ENCODE measurements at places on chromosomes 16 and 17.

- DNase-seq: no peak
Measured at GRCh38 chr17:38663125-38663751, 11.5 kb downstream of the EPOP start.

- no peak for DNase-seq
Measured at GRCh38 chr16:61792194-61792909, 243.9 kb downstream of the CDH8 start.

DNA sequence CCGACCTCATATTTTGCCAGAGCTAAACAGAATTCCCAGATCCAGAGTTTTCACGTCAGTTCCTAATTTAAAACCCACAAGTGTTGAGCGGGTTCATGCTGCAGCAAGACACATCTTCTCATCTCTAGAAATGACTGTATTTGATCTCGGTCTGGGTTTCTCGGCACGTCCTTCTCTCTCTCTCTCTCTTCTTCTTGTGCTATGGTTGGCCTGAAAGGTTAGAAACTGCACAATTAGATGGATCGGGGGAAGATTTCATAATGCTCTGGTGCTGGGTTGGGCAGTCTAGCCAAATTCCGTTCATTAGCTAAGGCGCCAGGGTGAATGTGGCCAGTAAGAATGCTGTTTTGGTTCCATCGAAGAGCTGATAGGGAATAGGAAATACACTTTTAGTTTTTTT is 158.9 kb upstream of the NOG start:
- no peak for DNase-seq

DNA sequence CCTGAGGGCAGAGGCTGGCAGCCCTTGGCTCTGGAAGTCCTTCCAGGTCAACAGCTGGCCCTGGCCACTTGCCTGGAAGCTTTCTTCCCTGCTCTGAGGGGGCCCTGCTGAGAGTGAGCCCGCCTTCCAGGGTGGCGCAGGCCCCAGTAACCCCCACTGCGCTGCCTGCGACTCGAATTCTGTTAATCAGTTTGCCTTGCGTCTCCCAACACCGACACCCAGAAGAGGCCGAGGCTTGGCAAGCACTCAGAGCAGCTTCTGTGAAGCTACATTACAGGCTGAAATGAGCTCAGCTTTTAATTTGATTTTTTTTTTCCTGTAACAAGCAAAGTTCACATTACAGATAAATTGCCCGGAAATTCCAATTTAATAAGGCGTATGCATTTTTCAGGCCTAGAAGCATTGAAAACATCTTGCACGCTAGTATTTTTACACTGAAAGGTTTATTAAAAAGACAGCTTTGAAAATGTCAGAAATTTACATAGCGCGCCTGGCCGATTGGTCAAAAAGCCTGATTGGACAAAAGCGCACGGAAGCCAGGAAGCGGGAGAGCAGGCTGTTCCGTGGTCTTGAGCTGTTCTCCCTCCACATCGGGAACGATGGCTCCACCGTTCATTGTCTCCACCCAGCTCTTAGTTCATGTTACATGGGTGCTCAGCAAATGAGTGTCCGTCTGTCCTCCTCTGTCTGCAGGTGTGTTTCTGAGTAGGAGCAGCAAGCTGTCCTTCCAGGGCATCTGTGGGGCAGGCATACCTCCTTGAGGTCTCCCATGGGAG is 65.5 kb upstream of the HSBP1 start:
- no peak for DNase-seq

GRCh38 chr17:76757256-76757655 is 19.3 kb downstream of the MFSD11 start:
- DNase-seq: no peak

DNA sequence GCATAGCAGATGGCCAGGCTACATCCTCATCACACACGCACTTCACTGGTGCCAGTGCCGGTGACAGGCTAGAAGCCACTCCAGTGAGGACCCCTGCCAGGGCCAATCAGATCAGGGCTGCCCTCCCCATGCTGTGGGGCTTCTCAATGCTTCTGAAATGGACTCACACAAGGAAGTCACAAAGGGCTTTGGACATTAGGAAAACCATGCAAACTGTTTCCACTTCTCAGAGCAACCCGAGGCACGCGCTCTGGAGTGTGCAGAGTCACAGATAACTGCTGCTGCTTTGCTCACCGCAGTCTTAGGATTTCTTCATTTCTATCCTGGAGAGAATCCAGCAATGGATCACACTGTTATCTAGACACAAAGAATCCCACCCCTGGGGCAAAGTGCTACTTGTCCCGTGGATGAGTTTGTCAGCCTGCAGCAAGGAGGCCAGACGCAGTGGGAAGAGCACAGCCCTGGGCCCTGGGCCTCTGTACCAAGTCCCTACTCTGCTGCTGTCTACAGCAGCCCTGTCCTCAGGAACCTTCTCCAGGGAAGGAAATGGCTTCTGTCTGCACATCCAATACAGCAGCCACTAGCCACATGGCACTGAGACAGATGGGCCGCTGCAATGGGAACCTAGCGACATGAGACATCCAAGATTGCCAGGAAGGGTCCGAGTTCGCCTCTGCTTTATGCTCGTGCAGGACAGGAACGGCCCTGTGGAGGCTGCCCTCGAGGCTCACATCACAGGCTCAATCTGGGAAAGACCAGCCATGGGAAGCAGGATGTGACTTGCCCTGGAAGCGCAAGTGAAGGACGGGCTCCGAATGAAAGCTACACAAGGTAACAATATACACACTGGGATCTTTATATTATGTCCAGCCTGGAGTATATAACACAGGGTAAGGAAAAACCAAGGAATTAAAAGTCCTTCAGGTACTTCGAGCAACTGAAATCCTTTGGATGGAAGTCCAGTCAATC is 169.3 kb downstream of the ZFHX3 start:
- no peak for DNase-seq

DNA sequence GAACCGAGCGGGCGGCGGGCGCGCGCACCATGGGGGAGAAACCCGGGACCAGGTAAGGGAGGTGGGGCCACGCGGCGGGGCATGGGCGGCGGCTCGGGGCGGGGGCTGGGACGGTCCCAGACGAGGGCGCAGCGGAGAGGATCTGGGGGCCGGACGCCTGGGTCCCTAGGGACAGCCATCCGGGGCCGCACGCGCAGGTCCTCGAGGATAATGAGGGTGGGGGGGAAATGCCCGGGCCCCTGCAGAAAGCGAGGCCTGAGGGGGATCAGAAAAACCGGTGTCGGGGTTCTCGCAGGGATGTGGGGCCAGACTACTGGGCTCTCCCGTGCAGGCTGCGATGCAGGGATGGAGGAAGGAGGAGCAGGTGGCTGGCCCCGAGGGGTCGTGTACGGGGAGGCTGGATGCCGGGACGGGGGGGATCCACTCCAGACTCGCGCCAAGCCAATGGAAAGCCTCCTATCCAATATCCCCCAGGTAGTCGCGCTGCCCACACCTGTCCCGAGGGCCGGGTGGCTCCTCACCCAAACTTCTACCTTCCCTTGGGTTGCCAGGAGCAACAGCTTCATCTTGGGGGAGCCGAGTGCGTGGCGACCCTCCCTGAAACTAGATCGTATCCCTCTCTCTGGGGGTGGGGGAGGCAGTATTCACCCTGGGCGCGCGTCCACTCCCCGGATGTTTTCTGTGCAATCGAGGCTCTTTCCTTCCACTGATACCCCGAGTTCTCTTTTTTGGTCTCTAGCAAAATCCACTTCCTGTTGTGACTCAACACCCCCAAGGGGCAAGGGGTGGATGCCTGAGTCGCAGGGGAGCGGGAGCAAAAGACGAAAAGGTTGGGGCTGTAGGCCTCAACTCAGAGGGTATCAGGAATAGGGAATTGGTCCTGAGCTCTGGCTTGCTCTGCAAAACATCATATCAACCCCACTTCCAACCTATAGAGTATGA is 532 bp downstream of the ARRB2 start:
- no peak for DNase-seq

GRCh38 chr16:77760800-77761199 is 27.6 kb upstream of the VAT1L start:
- no peak for DNase-seq

DNA sequence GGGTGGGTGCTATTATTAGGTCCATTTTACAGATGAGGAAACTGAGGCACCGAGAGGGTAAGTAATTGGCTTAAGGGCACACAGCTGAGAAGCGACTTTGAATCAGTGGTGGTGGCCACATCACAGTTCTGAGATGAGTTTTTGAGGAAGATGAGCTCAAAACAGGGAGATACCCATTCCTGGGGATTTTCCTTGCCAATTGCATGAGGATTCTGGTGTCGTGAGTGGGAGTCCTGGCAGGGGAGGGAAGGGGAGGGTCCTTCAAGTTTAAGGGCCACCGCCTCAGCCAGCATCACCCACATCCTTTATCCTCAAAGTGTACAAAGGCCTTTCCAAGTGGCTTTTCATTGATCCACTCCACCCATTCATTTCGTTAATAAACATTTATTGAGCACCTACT is 45.3 kb downstream of the IL21R start:
- DNase-seq: no peak

DNA sequence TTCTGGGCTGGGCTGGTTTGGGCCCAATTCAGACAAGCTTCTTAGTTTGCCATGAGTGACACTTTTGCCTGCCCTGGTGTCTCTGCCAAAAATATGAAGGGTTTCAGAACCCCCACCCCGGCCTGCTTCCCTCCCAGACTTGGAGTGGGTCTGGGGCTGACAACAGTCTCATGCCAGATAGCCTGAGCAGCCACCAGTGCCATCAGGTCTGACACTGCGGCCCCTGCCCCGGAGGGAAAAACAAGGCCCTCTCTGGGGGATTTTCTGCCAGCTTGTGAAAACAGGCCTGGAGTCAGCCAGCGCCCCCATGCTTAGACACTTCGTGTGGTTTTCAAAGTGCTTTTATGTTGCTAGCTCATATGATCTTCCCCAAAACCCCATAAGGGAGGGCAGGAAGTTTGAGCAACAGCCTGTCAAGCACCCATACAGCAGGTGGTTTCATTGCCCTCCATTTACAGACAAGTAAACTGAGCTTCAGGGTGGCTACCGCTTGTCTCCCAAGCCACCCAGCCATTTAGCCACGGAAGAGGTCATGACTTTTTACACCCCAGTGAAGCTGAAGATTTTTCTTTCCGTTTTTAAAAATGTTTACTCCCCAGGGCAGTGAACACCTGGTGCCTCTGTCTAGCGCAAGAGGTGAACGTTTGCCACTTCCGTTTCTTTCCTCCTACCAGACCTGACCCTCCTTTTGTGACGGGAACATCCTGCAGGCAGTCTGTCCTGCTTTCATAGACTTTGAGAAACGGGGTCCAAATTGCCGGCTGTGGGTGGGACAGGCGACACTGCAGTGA is 300.6 kb downstream of the SEC14L1 start:
- no peak for DNase-seq

DNA sequence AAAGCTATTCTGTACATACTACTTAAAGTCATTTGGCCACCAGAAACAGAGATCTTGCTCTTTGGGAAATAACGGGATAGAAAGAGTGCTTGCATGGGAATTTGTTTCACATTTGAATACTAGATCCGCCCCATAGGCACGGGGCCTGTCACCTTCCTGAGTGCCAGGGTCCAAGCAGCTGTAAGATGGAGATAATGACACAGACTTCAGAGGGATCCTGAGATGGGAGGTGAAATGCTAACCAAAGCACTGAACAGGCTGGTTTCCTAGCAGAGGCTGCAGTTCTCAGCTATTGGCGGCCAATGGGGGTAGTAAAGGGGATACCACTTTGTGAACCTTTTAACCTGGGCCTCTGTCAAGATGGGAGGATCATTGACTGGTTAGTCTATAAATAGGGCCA is 225.4 kb downstream of the IRF8 start:
- no peak for DNase-seq

DNA sequence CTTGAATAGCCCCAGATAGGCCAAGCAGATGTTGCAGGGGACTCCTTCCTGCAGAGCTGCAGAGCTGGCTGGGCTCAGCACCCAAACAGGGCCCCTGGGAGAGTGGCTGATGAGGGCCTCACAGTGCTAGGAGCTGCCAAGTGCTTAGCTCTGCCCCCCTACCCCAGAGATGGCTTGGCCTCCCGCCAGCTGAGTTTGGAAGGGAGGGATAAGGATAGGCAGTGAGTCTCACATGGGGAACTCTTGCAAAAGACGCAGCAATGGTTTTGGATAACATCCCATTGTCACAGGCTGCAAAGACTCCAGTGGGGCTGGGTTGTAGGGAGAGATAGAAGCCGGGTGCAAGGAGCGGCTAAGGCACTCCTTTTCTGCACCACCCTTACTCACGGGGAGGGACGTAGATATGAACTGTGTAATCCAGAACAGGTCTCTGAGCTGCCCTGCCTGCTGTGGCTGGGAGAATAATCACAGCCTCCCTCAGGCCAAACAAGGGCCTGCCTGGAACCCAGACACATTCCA is 52.9 kb upstream of the MAF start:
- no peak for DNase-seq

DNA sequence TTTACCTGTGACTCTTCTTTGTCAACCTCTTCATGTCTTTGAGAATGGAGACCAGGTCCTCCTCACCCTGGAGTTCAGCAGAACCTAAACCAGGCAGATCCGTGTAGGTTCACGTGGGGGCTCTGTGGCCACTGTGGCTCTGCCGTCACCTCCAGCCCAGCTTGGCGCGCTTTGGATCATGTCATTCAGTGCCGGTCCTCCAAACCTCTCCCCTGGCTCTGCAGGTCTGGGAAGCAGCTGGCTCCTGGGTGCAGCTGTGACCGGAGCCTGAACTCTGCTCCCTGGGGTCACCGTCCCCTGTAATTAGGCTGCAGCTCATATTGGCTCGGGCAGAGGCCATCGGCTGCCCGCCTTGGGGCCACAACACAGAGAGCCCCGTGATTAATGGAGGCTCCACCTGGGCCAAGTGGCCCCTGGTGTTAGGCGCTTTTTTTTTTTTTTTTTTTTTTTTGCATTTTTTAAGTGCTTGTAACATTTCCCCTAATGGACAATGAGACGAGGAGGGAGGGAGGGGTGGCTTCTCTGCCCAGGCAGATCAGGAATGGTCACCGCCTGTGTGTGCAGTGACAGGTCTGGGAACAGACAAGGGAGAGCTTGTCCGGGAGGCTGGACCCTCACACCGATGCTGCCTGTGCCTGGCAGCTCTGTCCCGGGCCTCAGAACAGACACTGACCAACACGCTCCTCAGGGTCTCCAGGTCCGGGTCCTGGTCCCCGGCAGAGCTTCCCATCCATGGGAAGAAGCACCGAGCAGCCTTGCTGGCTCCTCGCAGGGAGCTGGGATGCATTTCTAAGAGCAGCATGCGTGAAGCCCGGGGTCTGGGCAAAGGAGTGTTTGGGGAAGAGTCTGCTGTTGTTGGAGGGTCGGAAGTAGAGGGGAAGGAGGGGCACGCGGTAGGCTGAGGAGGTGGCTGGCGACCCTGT is 247.9 kb downstream of the SEC14L1 start:
- DNase-seq: no peak

Data from stimulated activated CD8-positive, alpha-beta memory T cell treated with anti-CD3 and anti-CD28 coated beads, Interleukin-4, amount 100 ng/mL, for 4 hours (primary cell).